NCI-H2227 treated with DMSO at 0.1 percent for 48 hours (cell line): ENCODE measurements at places on chromosomes 1 and 21.
A peak's percentile ranks its signal among the peaks of the same experiment; 100 is the strongest.

DNA sequence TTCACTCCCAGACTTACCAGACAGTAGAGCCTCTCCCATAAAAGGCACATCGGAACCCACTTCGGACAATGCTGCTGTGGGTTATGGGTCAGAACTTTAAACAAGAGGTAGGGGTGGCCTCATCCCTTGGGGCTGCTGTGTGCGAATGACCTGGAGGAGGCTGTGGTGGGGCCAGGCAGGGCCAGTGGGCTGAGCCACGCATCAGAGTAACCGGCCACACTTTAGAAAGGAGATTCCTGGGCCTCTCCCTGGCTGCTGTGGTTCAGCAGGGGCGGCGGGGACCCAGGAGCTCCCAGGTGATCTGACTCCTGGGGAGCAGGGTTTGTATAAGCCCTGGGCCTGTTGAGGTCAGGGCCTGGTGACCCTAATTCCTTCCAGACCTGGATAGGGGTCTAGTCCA lies 110.2 kb upstream of the C1orf174 start:
- no peak for DNase-seq

GRCh38 chr1:17507915-17508314 lies 31.6 kb upstream of the ARHGEF10L start:
- no peak for DNase-seq

- DNase-seq: no peak
Observed at GRCh38 chr1:228104526-228105269, 1.6 kb upstream of the C1orf35 start.

DNA sequence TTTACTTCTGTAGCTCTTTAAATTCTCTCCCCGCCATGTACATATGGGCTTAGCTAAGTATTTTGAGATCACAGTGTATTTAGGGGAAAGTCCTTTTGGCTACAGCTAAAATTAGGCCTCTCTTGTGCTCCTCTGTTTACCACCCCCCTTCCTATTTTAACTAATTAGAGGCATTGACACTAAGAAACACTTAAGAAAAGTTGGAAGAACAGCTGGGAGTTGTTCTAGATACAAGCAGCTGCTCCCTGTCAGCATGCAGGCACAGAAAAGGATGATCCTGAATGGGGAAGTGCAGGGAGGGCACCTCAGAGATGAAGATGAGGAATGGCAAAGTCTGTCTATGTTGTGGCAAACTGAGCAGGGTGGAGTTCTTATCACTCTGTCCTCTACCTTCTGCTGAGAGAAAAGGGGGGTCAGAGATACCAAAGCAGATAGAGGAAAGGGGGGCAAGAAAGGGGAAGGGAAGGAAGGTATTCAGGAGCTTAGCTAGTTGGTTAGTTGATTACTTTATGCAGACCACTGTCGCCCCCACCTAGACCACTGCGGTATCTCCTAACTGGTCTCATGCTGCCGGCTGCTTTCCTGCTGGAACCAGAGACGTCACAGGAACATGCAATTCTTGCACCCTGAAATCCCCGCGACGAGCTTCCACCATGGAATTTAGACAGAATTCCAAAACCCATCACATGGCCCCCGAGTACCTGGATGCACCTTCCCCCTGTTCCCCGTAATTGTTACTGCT lies 82.4 kb upstream of the HOOK1 start:
- DNase-seq: no peak

DNA sequence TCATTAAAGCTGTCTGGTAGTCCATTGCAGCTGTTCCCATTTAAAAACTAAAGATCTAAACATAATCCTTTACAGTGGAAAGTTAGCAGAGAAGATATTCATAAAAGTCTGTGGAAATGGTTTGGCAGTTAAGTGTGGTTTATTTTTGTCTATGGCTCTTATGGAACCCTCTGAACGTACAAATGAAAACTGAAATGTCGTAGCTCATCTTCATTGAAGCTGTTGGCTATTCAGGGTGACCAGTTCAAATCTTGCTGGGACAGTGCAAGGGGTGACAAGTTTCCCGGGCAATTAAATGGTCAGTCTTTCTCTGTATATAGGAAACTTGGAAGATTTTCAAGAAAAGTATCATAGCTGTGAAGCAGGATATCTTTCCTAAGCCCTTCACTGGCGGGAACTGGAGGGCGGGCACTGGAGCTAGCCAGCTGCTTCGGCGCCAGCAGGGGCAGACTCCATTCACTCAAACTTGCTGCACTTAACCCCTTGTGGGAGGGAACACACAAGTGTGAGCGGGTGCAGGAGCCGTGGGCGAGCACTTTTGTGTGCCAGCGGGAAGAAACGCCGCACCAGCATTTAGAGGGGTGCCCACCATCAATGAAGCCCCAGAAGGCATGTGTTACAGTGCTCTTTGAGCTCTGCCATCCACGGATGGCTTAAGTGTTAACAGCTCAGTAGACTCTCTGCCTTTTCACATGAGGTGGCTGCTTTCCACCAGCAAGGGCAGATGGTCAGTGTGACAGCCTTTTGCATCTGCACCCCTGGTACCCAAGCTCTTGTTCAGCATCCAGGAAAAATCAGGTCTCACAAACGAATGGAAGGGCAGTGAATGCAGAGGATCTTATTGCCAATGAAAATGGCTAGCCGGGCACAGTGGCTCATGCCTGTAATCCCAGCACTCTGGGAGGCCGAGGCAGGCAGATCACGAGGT lies 232.1 kb upstream of the KAZN start:
- DNase-seq: peak; percentile 14

DNA sequence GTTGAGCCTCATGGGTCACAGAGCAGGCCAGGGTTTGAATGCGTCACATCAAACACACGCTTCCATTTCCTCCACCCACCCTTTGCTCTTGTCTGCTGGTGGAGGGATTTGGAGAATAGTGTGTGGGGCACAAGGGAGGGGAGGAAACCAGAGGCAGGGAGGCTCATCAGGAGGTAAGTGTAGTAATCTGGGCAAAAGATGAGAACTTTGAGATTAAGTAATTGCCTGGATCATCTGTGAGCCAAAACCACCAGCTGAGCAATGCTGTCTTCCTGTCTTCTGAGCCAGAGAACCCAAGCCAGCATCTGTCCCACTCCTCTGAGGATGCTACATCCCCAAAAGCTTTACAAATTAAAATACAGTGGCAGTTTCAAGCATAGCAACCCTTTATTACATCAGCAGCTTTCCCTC lies 45.2 kb downstream of the C8B start:
- peak; percentile 38 for DNase-seq

DNA sequence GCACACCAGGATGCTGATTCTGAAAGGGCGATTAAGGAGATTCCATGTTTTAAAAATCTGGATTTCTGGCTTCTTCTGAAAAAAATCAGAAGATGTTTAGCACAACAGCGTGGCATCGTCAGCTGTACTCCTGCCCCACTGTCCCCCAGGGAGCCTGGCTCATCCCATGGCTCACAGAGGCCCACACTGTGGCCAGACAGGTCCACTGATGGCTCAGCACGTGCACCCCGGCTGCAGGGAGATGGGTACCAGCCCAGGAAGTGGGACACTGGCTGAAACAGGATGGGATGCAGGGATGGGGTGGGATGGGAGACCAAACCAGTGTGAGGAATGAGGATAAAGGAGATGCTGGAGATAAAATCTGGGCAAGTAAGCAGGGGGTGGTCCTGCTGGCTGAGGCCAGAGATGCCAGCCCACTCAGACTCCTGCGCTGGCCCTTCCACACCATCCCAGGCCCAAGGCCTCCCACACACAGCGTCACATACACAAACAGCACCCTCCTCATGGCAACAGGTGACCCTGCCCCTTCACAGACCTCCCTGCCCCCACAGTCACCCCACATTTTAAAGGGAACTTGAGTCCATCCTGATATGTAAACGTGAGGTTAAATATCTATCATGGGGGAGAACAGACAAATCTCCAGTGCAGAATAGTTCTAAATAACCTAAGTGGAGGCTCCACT lies 23.9 kb upstream of the SAMD11 start:
- no peak for DNase-seq

DNA sequence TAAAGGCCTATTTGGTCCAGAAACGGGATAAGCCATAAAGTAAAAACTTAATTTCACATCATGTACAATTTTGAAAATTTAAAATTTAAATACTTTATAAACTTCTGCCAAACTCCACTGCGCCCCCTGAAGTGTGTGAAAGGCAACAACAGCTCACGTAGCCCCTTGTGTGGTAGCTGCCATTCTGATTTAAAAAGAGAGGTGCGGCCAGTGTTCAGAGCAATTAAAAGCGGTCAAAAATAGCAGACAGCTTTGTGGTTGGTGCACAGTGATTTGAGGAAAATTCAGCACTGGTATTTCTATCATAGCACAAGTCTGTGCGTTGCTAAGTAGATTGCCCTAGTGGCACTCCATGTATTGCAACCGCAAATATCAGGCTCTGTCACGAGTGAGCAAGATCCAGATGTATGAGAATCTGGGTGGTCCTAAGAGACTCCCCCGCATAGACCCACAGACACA lies 122.5 kb downstream of the ATG4C start:
- no peak for DNase-seq
